ENCODE measurements at places on chromosomes 3 and 15.

DNA sequence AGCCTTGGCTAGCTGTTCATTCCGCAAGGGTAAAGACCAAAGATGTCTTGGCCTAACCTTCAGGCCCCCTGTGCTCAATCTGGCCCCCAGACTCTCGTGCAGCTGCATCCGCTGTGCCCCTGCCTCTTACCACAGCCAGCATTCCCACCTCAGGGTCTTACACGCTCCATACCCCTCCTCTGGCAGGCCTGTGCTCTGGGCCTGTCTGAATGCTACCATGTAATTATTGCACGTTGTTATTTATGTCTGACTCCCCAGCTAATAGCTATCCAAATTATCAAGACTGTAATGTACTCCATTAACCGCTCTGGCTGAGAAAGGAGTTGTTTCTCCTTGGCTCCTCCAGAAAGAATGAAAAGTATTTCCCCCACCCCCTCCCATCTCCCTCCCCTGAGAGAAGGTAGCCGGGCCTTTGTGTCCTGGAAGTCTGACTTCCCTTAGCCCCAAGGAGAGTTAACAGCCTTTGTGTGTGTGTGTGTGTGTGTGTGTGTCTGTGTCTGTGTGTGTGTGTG, 54.5 kb upstream of the UBE2E1 start:
- DNase-seq, result no peak

- peak; percentile 0 for DNase-seq
These were observed 181.1 kb downstream of the MYRIP start for GRCh38 chr3:39990532-39990931.

- DNase-seq, result no peak
These were observed 1.7 kb downstream of the GABRB3 start for GRCh38 chr15:26771168-26771567.

GRCh38 chr15:78981532-78982313, 36.9 kb upstream of the CTSH start:
- no peak for DNase-seq

DNA sequence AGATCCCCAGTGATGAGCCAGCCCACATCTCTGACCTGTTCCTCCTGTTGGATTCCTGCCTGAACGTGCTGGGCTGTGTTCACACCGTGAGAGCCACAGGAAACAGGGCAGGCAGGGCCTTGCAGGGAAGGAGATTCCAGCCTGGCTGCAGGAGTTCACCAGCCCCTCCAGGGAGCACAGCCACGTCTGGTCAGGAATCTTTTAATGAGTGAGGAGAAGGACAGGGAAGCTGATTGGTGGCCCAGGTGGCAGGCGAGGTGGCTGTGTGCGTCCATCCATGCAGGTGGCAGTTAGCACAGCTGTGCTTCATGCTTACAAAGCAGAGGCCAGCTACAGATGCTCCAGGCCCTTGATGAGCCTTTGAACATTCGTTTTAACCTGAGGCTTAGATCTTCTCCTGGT, 10.5 kb downstream of the LRRK1 start:
- DNase-seq, result no peak

- no peak for DNase-seq
These were observed 144.7 kb upstream of the RGMA start for GRCh38 chr15:93233710-93234109.

- DNase-seq, result no peak
These were observed 2.9 kb downstream of the FBXL22 start for GRCh38 chr15:63600001-63600615.

DNA sequence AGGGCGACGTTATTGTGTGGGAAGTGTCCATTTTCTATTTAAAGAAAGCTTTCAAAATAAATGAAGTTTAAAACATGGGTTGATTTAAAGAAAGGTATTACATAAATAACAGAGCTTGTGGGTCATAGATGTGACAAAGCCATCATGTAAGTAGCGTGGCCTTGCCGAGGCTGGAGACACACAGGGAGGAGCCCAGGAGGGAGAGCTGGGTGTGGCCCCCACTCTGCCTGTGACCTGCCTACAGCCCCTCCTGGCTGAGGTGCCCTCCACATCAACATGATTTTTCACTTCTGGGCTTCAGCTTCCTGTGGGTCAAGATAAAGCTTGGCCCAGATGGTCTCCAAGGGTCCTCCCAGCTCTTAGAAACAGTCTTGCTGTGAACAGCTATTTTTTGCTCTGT, 12.5 kb upstream of the MGLL start:
- DNase-seq, result no peak

GRCh38 chr15:44636976-44637375, 26.5 kb downstream of the SPG11 start:
- no peak for DNase-seq

DNA sequence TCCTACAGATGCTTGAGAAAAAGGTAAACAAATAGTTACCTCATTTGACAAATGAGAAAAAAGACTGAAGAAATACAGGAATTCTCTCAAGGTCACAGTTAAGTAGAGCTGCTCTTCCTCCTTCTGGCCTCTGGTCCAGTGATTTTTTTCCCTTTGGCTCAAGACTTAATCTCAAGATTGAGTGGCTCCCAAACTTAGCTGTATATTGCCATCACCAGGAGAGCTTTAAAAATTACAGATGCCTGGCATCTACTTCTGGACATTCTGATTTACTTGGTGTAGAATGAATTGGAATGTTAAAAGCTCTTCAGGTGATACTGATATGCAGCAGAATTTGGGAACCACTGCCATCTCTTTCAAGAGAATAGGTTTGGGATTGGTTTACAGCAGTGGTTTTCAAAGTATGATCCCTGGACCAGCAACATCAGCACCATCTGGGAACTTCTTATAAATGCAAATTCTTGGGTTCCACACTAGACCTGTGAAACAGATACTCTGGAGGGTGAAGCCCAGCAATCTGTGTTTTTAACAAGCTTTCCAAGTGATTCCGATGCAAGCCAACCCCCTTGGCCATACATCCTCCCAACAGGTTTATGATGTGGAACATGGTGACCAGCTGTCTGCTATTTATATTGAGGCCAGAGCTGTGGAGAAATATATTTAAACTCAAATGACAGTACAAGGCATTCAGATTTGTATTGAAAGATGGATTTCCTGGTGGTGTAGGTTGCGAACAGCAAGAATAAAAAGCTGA, 333.0 kb upstream of the RARB start:
- no peak for DNase-seq

DNA sequence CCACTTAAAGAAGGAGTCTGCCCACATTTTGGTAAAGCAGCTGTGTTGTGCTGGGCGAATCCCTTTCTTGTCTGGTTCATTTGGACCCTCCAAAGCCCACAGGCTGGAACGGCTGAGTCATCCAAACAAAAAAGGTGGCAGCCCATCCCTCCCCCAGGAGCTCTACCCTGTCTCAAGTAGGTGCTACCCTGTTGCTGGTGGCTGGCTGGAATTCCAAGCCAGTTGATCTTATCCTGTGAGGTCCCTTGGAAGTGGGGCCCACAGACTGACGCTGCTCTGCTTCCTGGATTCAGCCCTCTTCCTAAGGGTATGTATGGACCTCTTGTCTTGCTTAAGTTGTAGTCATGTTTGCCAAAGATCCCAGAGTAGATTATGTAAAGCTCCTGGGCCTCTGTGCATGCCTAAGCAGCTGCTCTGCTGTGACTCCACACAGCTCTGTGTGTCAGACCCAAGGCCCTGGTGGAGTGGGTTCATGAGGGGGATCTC, 44.5 kb downstream of the CCR1 start:
- no peak for DNase-seq

- no peak for DNase-seq
These were observed 175.4 kb upstream of the LPP start for GRCh38 chr3:187978433-187979011.

- no peak for DNase-seq
These were observed 408 bp downstream of the WDR82 start for GRCh38 chr3:52277972-52278509.

GRCh38 chr3:28139967-28140634, 101.3 kb upstream of the CMC1 start:
- DNase-seq, result peak; percentile 9

DNA sequence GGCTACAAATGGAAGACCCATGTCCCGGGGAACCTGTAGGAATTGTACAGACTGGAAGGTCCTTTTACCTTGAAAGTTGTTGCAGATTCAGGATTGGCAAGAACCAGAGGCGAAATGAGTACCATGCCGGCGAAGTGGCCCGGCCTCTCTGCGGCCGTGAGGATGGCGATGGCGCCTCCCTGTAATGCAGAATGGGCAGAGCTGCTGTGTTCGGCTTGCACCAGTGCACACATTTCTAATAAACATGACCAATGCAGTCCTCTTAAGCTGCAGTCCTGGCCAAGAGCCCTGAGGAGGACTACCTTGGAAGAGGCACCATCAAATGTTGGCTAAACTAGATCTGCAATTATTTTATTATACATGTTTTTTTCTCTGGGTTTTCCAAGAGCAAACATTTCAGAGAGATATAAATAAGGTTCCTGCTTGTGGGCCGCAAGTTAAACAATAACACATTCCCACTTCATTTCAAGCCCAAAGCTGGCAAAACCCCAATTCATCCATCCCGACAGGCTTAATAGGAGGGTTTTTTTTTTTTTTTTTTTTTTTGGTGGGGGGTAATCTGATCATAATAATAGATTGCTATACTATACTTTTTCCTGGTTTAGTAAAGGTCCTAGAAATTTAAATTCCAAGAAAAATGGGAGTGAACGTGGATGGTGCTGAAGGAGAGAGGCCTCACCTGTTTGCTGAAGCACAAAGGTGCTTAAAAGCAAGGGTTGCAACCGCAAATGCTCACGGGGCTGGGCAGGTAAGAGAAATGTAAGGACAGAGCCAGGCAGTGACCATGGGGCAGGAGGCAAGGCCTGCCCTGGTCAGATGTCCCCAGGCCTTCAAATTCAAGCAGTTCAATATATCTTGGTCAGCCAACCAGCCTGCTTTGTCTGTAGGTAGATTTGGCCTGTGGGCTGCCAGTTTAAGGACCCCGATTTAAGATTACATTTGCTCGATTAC, 48.5 kb downstream of the ABTB1 start:
- no peak for DNase-seq

DNA sequence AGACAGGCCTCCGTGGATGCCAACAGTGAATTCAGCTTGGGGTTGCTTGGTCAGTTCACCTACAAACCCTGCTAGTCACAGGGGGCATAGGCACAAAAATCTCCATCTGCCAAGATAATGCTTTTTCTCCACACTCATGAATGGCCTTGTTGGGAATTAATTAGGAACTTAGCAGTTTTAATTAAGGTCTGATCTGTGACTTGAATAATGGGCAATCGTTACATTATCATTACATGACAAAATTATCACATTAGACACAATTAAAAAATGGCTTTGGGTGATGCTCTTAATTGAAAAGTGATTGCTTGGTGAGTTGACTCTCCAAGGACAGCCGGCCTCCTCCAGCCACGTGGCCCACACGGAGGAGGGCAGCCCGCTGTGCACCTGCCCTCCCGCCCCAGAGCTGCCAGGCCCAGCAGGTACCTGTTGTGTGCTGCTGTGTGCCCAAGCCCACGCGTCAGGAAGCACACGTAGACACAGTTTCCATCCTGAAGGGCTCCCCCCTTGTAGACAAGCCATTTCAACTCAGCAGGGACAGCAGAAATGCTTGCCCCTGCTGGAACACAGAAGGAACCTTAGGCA, 274.2 kb downstream of the OCA2 start:
- DNase-seq, result no peak

DNA sequence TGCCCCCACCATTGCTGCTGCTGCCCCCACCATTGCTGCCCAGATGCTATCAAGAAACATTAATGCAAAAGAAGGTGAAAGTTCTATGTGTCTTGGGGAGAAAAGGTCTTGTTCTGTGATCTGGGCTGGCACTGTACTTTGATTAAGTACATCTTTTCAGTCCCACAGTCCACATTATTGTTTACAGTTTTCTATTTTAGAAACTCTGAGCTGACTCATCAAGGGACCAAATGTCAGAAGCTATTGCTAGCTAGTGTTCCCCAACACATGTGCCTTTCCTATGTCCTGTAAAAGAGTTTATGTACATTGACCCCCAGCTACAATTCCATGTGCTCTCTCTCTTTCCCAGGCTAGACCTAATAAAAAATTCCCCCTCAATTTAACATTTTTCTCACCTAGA, 264.7 kb upstream of the NECTIN3 start:
- DNase-seq, result no peak

DNA sequence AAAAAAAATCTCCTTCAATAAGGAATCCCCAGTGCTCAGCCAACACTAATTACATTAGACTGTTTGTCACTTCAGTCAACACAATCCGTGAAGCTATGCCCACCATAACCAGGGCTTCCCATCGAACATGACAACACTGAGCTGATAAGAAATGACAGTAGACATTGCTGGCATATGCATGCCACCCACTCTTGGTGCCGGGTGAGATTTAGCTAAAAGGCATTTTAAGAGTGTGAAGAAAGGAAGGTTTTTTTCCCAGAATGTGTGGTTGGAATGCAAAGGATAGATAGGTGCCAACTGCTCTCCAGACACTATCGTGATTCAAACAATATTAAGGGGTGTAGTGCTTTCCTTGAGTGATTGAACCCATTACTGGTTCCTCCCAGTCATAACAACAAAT, 344.0 kb upstream of the LMCD1 start:
- DNase-seq, result no peak

DNA sequence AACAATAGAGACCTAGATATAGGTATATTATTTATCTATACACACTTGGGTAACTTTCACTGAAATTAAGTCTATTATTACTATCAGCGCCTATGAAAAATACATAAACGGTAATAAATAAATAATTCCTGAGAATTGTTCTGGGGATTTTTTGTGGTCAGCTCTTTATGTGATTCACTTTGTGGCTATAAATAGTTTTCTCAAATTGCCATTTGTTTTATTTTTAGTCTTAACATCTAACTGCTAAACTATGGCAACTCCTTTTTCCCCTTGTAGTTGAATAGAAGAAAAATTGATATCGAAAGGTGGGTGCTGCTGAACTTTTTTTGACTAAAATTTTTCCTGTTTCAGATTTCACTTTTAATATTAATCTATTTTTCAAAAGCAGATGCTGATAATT, 189.0 kb downstream of the VGLL3 start:
- DNase-seq, result no peak

DNA sequence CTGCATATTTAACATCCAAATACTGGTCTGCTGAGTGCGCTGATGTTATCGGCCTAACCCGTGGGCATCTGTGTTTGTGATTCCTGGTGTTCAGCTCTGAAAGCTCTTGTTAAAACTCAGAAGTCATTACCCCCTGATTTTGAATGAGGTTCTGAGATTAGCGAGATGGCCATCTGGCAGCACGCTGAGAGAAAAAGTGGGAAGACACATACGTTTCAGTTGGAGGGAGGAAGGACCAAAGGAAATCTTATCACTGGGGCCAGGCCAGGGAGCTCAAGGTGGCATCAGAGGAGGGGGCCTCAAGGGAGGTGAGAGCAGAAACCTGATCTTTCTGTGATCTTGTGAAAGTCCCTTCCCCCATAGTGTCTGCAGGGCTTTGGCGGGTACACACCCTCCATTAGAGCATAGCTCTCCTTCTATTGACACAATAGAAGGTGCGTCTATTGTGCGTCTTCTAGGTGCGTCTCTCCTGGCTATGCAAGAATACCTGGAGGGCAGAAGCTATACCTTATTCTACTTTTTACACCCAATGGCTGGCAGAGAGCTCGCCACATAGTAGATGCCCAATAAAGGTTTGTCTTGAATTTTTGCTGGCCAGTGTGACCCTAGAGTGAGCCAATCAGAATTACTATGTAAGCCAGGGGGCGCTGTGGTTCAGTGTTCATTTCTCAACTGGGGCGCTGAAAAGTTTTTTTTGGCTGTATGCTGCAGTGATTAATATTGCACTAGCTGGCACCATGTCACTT, 182.4 kb downstream of the SHQ1 start:
- DNase-seq, result no peak

- no peak for DNase-seq
These were observed 17.9 kb downstream of the KCNMB3 start for GRCh38 chr3:179233043-179233442.

- no peak for DNase-seq
These were observed 230.3 kb upstream of the TLE3 start for GRCh38 chr15:70327856-70328678.

- no peak for DNase-seq
These were observed 322.6 kb downstream of the THSD4 start for GRCh38 chr15:71437919-71438318.
